Pons (tissue), 1 donor: ENCODE measurements at places on chromosomes 11 and 22.

GRCh38 chr11:85787809-85788760, 22.9 kb downstream of the SYTL2 start:
- DNase-seq = no peak

- no peak for DNase-seq
Observed at GRCh38 chr11:109421981-109422869, at the start of gene C11orf87. C11orf87 (plus strand) TSS chr11:109422190; CDS start chr11:109423634, 1,444 bp downstream.

DNA sequence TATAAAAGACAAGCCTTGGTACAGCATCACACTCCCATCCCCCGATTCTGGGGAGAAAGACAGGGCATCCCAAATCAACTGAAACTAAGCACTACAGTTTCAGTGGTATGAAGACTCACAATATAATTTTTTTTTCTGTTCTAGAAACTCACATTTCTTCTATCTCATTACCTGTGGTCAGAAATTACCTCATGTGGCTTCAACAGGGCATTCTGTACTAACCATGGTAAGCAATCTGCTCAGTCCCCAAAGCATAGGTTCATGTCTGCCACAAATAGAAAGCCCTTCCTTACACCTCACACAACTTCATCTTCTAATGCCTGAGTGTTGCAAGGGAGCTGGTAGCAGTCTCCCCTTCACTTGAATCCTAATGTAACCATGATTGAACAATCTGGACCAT, 147.4 kb upstream of the POU2AF2 start:
- no peak for DNase-seq

GRCh38 chr11:111423250-111423615, 44.2 kb upstream of the POU2AF1 start:
- DNase-seq = no peak

DNA sequence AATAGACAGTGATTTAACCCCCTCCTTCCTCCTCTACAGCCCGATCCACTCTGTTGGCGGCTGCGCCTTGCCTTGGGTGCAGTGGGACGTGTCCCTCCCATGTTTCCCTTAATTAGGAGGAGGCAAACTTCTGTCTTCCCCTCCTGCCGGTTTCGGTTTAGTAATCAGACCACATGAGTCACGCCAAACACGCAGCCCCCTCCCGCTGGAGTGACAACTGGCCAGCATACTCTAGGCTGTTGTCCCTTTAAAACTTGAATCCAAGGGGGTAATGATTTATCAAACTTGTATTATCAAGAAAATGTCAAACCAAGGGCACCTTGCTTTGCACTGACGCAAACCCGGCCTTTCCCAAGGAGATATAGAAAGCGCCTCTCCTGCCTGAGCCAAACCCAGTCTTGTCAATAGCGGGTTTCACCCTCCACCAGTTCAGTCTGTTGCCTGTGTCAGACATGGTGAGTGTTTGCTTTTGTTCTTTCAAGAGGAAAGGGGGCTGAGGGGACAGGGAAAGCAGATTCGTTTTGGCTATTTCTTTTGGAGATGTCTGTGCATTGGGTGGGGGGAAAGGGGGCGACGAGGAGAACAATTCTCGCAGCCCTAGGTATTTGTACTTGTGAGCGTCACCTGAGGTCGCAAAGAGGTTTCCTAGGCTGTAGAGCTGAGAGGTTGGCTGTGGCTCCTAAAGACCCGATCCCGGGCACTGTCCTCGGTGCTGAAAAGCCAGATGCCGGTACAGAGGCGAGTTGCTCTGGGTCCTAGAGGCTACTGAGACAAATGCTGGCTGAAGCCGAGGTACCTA, at the start of gene SLC6A5:
Gene SLC6A5, plus strand, starts transcription at position 388 of the 799 bp plus-strand sequence. Its CDS starts 65 bp downstream, at position 453.
- no peak for DNase-seq

- no peak for DNase-seq
Observed at GRCh38 chr11:76152741-76153570, 53.3 kb downstream of the WNT11 start.

DNA sequence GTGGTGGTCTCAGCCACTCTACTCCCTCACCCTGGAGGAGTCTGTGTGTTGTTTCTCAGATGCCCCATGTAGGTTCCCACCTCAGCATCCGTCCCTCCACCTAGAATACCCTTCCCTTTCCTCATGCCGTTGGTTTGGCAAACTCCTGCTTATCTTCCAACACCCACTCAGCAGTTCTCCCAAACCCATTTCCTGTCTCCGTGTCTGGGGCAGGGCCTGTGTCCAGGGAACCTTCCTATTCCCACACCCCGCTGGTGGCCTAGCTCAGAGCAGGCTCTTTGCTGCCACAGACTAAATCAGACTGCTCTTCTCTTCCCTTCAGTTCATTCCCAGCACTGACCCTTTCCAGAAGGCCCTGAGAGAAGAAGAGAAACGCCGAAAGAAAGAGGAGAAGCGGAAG, 7.5 kb upstream of the SREBF2 start:
- no peak for DNase-seq

DNA sequence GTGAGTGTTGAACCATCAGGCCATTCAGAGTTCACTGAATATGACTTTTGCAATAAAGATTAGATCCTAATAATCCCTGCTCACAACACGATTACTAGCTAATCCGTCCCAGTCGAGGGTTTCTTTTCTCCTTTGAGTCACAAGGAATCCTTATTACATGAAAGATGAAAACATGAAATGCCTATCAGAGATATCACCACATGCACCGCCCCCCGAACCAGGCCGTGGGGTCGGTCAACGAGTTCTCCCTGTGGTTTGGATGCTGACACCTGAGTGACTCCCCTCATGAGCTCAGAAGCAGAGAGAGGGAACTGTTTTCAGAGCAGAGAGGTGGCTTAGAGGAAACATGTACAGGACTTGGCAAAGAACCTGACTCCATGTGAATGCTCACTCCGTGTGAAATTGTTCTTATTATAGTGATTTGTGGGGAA, 263.3 kb downstream of the ETS1 start:
- no peak for DNase-seq

GRCh38 chr22:17915188-17915587, 109.2 kb downstream of the MICAL3 start:
- no peak for DNase-seq
